ENCODE measurements at places on chromosomes 7 and 10.

DNA sequence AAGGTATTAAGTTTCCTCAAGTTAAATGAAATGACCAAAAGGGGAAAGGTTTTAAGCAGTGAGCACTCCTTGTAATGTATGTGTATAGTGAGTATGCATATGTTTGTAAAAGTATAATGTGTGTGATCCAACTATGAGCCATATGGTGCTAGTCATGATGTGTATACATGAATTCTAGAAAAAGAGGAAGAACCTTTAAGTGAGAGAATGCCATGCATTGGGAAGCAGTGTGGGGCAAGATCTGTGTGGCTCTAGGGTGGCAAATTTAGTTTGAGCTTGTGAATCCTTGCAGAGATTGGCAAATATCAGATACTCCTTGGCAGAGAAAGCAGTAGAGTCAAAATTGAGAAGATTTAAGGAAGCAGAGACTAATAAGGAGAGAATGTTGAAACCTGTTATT is 435.0 kb downstream of the AUTS2 start:
- DNase-seq, result no peak

- DNase-seq, result no peak
Measured at GRCh38 chr10:26550774-26551526, 112.8 kb downstream of the APBB1IP start.

- no peak for DNase-seq
Measured at GRCh38 chr10:129494740-129495139, 27.7 kb downstream of the MGMT start.

DNA sequence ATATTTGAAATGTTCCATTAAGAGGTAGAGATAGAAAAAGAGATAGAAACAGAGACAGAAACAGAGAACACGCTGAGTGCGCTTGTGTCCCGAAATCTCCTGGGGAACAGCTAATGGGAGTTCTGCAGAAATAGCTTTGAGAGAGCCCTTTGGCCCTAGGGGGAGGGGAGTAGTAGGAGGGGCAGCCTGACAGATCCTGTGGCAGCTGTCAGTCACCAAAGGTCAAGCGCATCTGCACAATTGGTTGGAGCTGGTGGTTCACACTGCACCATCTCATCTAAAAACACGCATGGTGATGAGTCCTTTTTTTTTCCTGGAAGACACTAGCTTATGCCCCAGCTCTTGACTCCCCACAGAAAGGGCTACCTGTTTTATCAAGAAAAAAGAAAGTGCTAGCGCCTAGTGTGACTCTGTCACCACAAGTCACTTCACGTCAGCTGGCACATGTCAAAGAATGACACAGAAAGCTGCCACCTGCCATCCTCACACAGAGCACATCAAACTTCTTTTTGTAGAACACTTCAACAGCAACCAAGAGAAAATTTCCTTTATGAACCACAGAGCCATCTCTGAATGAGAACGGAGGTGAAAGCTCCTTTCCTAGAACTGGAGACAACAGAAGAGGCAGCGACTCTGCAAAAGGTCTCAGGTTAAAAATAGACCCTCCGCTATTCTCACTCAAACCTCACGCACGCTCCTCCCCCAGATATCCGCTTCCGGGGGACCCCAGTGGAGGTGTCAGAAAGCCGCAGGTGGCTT is 125.7 kb downstream of the GFRA1 start:
- no peak for DNase-seq

DNA sequence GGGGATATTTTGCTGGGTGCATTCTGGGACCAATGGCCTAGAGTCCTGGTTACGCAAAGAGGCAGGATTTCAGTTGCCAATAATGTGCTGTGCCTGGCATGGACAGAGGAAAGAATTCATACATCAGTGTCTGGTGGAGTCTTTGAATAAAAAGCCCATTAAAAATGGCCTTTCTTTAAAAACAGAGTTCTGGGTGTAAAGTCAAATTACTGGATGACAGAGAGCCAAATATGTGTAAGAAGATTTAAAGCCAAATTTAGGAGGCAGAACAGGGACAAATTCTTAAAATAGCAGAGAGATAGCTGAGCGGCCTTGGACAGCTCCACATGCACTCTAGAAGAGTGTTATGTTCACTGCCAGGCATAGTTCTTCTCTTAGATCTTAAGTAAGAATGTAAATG is 60.8 kb upstream of the MEOX2 start:
- no peak for DNase-seq

- no peak for DNase-seq
Measured at GRCh38 chr10:33509231-33509831, 174.9 kb upstream of the NRP1 start.

- no peak for DNase-seq
Measured at GRCh38 chr7:65988084-65988483, 6.1 kb upstream of the GUSB start.

- no peak for DNase-seq
Measured at GRCh38 chr10:127046975-127047877, 142.0 kb downstream of the DOCK1 start.

DNA sequence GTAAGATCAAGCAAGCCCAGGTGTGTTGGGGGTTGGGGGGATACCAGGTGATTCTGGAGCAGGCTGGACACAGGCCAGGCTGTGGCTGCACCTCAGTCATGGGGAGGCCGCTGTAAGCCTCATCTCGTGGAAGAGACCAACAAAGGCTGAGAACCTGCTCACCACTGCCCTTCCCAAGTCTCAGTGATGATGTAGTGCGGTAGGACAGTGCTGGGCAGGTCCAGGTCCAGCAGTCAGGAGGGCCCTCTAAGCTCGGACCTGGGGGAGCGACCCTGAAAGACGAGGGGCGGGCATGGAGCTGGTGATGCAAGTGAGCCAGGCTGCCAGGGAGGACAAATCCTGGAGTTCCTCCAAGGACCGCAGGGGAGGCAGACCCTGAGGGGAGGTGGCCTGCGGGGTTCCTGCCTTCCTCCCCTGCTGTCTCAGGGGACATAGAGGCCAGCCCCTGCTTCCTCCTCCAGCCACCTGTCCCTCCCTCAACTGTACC is 3.3 kb upstream of the PWWP2B start:
- no peak for DNase-seq

DNA sequence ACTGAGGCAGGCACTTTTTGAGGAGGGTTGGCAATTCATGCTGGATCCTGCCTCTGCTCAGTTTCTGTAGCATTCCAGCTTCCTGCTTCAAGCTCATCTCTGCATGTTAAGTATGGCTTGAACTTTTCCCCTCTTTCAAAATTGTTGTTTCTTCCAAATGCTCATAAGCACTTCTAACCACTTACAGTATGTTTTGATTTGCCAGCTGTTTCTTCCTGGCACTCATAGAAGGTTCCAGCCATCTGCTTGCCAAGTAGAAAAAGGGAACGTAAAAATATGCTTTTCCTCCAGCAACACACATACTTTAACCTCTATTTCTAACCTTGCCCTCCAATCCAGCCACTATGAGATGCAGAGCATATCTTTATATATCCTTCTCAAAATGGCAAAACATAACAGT is 692.6 kb upstream of the COBL start:
- no peak for DNase-seq

DNA sequence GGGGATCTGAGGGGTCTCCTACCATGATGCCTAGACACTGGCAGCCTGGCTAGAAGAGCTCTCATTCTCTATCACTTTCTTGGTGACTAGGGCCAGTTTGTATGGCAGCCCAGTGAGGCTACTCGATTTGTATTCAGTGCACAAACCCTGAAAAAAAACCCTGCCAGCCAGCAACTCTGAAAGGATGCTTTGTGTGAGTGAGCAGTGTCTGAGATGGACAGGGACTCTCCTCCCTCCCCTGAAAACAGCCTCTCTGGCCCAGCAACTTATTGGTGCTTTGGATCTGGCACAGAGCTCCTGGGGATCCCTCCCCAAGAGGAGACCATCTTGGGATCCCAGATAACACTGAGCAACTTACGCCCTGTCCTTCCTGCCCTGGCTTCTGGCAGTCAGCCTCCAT is 10.8 kb upstream of the LRRC4 start:
- DNase-seq, result peak; percentile 80

- no peak for DNase-seq
Measured at GRCh38 chr10:83075815-83076355, 1063.4 kb upstream of the GHITM start.

GRCh38 chr10:104642658-104643302 is 1.7 kb downstream of the SORCS3 start:
- peak; percentile 84 for DNase-seq

GRCh38 chr7:12643644-12644043 is 43.8 kb upstream of the ARL4A start:
- no peak for DNase-seq

DNA sequence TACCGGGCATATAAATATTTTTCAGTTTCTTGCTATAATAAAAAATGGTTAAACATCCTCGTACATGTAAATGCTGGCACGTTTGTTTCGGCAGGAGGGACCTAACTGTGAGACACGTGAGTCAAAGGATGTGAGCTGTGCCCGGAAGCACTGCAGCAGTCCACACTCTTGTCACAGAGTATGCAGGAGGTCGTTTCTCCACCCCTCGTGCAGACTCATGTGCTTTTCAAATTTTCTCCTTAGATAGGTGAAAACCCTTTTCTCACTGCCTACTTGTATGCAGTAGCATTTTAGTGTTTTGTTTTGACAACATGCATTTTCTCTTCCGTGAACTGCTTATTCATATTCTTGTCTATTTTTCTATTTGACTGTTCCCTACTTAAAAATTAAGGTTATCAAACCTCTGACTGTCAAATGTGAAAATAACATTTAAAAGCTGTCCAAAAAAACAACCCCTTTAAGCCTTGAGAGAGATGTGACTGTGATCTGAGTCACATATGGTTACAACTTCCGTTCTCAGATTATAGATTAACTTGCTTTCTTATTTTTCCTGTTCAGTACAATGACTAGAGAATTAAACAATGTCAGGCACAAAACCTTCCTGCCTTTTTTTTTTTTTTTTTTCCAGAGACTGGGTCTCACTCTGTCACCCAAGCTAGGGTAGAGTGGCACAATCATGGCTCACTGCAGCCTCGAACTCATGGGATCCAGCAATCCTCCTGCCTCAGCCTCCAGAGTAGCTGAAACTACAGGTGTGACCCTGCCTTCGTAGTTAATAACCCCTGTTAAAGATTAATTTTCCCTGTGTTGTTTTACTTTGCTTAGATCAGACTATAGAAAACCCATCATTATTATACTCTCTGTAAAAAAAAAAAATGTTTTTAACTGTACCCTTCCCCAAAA is 45.1 kb downstream of the DPY19L1 start:
- DNase-seq, result no peak

- DNase-seq, result no peak
Measured at GRCh38 chr7:17131983-17132655, 166.3 kb upstream of the AHR start.

DNA sequence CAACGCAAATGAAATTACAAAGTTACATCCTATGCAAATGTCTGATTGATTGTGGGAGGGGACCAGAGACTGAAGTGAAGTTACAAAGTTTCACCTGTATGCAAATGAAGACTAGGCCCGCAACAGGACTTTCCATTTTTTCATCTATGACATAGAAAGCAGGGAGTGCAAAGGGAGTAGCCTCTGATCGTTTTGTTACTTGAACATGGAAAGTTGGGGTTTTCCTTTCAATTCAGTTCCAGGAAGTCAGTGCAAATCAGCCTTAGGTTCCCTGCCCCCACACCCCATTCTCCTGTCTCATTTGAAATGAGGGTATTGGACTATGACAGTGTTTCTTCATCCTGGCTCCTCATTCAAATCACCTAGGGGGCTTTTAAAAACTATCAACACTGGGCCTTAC is 96.9 kb upstream of the HABP2 start:
- no peak for DNase-seq

DNA sequence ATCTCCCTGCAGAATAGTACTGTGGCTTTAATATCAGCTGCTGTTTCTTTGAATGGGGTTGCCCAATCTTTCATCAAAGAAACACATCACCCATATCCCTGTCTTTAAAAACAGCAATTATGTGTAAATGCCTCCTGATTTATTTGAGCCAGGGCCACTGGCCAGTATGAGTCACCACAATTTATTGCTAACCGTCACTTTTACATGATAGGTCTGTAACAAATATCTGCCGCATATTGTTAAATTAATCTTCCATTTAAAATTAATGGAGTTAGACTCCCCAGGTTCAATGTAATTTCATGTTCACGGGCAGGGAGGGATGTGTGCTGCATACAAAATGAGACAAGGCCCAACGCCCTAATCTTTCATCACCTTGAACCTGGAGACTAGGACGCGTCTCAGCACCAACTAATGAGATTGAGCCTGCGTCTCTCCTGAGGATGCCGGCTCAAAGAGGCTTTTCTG is 673.4 kb downstream of the AUTS2 start:
- no peak for DNase-seq

DNA sequence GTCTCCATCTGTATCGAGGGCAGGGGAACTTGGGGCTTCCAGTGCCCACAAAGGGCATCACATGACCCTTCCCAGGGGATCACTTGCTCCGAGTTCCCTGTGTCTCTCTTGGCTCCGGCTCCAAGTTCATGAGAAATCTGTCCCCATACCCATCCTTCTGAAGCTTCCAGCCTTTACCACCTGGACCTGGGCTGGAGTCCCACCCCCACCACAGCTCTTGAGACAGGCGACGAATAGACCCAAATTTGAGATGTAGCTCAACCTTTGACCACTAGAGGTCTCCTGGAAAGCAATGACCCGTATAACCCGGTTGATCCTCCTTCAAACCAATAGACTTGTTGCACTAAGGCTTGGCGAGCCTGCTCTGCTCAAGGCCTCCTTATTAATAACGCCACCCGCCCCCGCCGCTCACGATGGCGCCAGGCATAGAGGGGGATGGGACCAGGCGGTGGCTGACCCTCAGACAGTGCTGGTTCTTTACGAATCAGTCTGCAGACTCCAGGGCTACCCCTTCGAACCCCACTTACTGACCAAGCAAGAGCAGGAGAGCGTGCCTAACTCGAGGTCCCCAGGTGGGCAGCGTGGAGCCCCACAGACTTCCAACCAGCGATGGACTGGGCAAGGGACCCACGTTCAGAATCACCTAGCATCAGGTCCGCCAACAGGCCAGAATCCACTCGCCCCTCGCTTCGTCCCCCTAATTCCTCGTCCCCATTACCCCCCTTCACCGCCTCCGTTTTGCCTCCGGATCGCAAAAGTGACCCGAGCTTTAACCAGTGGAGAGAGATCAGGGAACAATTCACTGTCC is 4.4 kb upstream of the ARID5B start:
- peak; percentile 54 for DNase-seq

GRCh38 chr7:28957064-28957750 is 923 bp downstream of the TRIL start:
- DNase-seq, result no peak

GRCh38 chr10:104899779-104900178 is 258.7 kb downstream of the SORCS3 start:
- DNase-seq, result no peak

DNA sequence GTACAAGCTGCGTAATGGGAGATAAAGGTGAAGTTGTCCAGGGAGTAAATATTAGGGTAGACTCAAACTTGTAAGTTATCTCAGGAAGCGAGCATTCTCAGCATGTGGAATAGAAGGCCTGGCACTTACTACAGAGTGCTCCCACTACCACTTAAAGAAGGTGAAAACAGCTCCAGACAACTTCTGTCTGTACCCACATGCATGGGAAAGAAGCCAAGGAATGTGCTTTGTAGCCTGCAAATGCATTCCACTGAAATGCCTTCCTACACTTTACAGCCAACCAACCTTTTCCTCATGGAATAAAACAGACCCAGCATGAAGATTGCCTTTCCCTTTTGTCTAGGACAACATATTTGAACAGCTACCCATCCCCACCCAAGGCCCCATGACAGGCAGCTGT is 45.4 kb upstream of the NPSR1 start:
- no peak for DNase-seq

GRCh38 chr7:37382546-37383088 is 66.0 kb downstream of the ELMO1 start:
- no peak for DNase-seq

Measured in caudate nucleus (tissue), 63 donors.